ENCODE measurements at places on chromosomes 5 and 9.

DNA sequence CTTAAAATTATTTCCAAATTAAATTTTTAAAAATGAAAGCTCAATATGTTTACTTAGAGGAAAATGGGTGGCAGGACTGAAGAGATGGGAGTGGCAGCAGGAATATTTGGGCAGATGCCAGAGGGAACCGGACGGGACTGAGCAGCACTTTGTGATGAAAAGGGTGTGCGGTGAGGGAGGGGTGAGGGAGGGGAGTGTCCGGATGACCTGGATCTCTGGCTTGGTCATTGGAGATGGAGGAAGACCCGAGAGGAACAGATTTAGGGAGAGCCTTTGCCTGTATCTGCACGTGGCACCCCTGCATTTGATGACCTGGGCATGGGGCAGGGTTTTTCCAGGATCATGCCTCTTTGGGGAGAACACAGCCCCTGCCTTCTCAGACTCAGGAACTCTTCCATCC lies 201.1 kb upstream of the MVB12B start:
- no peak for DNase-seq

DNA sequence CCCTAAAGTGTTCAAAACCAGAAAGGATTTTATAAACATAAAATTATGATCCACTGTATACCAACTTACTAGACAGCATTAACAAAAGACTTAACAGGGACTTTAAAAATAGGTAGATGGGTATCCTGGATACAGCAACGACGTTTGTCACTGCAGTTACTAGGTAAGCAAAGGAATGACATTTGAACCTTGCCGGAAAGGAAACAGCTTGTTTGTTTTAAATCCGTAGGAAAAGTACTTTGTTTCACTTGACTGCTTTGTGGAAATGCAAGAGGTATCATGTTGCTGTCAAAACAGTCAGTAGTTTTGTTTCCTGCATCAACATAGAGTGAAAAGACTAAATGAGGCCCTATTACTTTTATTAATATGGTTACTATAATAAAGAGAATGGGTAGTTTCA lies 122.9 kb downstream of the CDC42SE2 start:
- no peak for DNase-seq

- DNase-seq = no peak
Observed at GRCh38 chr5:36414869-36415282, 113.2 kb upstream of the RANBP3L start.

- no peak for DNase-seq
Observed at GRCh38 chr9:2227144-2227867, 212.2 kb downstream of the SMARCA2 start.

GRCh38 chr9:88993871-88994460 lies 2.7 kb downstream of the S1PR3 start:
- DNase-seq = no peak

- no peak for DNase-seq
Observed at GRCh38 chr5:81156732-81157131, 76.4 kb upstream of the CKMT2 start.

DNA sequence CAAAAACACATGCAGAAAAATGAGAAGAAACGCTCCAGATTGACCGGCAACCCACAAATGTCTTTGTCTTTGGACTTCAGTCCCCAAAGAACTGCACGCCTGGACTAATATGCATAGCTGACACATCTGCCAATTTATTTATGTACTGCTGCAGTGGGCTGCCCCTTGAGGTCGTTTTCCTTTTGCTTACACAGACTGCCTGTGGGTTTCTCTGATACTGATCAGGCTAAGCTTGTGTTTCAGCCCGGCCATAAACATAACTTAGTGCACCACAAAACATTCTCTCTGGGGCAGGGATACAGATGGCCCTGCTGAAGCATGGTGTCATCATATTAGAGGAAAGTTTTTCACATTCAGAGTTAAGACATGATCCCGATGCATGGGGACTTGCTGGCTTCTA lies 75.4 kb downstream of the NUDT12 start:
- DNase-seq = no peak

DNA sequence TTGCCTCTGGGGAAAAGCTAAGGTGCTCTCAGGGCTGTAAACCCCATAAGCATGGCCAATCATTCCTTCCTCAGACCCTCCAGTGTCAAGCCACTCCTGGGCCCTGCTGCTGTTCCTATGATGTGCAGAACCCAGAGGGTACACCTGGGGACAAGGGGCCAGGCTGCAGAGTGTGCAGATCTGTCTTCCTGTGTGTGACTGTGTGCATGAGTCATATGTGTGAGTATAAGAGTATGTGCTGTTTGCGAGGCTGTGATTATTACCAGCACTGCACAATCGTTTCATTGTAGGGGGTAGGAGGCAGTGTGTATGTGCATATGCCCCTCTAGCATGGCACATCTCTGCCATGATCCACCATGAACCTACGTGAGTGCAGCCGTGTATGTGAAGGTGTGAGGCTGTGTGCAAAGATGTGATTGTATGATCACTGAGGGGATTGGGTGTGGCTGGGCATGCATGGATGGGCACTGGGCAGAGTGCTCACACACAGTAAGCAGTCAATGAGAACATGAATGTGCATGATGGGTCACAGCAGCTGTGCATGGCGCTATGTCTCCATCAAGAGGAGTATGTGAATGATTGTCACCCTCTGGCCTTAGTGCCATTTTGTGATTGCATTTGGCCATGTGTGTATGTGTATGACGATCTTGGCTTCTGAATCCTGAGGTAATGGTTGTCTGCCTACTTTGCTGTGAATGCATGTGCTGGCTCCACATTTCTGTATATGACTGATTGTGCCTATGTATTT lies 2.4 kb upstream of the OR1K1 start:
- no peak for DNase-seq

GRCh38 chr5:66356011-66356565 lies 212.0 kb downstream of the SREK1 start:
- DNase-seq = no peak

GRCh38 chr5:35483191-35483590 lies 134.5 kb upstream of the SPEF2 start:
- no peak for DNase-seq

DNA sequence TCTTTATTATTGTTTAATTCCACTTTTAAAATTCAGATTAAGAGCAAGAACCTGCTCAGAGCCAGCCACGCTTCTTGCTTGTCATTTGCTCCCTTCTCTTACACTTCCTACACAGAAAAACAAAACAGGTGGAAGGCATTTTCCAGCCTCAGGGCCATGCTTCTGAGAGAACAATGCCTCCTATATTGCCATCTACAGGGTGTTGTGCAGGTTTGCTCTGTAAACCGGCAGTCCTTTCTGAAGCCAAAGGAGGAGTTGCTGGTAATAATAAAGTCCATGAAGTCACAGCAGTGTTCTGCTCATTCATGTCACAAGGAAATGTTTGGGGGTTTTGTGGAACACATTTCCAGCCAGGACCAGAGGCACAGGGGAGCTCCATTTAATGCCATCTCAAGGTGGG lies 16.1 kb upstream of the PRLR start:
- DNase-seq = no peak

DNA sequence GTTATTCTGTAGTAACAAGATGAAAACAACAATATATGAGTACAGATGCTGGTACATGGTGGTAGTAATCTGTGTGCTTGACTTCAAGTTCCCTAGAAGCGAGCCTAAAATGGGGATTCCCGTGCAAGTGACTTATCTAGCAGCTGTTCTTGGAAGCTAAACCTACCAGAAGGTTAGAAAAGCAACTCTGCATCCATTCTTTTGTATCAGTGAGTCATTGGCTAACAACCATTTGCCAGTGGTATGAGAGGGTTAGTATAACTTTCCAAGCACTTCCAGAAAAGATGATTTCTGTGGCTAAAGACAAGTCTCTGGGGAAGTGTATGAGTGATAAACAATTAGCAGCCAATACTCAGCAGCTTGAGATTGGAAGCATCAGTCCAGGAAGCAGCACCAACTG lies 787.7 kb upstream of the CDH6 start:
- DNase-seq = no peak

DNA sequence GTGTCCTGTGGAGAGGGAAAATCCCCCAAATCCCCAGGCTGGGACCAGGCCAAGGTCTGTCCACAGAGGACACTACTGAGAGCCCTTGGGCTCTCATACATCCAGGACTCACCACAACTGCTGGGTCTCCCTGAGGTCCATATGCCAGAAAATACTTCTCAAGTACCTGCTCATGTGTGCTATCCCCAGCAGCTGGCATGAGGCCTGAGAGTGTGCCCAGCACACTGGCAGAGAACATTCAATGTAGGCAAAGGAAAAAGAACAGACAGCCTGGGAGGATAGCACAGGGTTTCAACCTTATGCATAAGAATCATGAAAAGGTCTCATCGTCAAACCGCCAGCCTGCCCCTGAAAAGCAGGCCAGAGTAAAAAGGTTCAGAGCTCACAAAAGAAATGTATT lies 154.1 kb upstream of the TAS2R1 start:
- no peak for DNase-seq

DNA sequence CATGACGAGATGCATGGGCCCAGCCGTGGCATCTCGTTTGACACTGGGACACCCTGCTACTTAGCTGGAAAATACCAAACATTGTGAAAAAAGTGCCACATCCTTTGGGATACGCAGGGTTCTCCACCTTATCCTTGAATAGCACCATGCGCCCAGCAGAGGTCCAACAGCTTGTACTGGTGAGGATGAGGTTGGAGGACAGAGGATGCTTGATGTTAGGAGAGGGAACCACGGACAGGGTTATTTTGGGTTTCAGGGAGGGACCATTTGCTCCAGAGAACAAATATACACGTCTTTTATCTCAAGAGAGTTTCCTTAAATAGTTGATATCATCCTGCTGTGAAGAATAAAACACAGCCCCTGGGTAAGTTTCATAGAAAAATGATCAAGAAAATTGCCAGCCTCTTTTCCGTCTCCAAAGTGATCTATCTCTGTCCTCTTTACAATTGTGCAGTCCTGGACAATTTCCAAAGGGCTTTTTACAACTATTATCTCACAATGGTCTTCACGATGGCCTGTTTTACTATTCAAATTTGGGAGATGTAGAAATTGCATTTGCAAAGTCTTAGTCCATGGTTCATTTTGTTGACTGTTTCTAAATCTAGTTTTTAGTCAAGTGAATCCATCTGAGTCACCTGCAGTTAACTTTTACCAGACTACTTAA lies 19.9 kb upstream of the FRRS1L start:
- no peak for DNase-seq

DNA sequence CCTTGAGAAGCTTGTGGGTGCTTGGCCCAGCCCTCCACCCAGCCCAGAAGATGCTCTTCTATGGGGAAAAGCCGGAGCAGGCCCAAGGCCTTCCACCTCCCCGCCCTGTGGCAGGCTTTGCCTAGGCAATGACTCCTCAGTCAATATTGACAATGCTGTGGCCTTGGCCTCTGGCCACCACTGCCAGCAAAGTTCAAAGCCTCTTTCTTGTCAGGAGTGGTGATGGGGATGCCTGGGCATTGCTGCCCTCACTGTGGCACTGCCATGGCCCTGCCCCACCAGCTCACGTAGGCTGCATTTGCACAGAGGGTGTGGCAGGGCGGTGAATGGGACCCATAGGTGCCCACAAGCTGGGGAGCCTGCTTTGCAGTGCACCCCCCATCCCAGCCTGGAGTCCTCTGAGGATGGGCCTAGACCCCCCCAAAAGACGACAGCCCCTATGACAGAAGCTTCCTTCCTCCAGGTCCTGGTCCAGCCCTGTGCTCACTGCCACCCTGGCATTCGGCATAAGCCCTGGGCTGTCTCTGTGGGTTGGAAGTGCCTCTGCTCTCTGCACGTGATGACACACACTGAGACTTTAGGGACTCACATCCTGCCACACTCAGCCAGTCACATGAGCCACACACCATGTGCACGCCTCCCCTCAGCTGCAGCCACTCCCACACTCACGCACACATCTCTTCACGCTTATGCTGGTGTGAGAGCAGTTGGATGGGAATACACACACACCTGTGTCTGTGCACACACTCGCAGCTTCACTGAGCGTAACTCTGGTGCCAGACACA lies 31.1 kb downstream of the MORN5 start:
- DNase-seq = no peak

- DNase-seq = no peak
Observed at GRCh38 chr5:32777222-32777621, 66.1 kb downstream of the NPR3 start.

DNA sequence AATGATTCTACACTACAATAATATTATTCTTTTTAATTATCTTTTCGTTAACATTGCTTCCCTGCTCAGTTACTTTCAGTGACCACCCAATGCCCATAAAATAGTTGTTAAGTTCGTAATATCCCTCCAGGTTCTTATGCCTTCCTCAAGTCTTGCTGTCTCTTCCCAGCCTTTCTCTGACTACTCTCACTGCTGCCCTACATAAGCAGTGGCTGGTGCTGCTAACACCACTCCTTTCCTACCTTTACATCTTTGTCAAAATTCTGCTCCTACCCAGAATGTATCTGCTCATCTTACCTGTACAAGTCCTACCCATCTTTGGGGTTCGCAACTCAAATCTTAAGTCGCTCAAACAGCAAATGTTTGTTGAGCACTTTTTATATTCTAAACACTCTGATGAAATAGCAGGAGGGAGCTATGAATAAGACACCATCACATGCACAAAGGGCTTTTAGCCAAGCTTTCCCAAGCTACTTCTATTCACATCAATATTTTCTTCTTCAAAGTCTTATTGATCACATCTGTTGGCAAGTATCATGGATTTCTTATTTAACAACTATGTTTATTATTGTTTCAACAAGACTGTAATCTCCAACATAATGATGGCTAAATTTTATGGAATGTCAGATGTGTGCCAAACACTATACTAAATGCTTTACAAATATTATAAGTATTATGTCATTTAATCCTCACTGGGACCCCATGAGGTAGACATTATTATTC lies 29.5 kb downstream of the SLC25A46 start:
- no peak for DNase-seq

DNA sequence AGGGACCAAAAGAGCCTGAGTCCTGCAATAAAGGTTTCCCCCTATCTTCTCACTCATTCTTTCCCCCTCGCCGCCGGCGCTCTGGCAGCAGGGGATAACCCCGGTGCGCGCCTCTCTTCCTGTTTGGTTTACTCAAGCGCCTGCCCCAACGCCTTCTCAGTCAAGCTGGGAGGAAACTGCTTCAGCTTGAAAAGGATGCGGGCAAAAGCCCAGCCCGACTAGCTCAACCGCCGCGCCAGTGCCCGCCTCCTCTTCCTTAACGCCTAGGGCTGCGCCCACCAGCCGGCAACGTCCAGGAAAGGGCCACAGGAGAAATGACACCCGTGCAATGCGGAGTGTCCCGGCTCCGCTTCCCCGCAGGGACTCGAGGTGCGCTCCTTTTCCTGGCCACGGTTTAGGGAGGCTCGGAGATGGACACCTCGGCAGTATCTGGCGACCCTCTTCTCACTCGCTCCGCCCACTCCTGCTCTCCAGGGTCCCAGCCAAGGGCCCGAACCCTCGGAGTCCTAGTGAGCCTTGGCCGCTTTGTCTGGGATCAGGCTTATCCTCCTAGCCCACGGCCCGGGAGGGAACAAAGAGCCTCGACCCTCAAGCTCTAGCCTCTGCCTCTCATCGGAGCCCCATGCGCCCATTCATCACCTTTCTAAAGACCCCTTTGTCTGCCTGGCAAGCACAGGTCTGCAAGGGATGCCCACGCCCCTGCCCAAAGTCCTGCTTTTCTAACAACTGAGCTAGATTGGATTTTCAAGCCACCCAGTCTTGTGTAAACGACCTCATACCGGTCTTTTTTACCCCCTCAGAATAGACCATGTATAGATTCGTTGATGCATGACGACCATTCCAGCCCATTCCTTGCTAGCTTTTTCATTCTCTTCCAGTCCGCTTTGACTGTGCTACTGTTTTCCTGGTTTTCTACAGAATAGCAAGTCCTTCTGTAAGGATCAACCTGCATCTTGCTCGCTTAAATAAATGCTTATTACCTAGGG lies 2.0 kb downstream of the ST8SIA4 start:
- peak; percentile 92 for DNase-seq

Data from CD4-positive, alpha-beta T cell treated with Interleukin-15 for 1 hour (primary cell).